ENCODE measurements at places on chromosomes 7 and 10.
A peak's percentile ranks its signal among the peaks of the same experiment; 100 is the strongest.

DNA sequence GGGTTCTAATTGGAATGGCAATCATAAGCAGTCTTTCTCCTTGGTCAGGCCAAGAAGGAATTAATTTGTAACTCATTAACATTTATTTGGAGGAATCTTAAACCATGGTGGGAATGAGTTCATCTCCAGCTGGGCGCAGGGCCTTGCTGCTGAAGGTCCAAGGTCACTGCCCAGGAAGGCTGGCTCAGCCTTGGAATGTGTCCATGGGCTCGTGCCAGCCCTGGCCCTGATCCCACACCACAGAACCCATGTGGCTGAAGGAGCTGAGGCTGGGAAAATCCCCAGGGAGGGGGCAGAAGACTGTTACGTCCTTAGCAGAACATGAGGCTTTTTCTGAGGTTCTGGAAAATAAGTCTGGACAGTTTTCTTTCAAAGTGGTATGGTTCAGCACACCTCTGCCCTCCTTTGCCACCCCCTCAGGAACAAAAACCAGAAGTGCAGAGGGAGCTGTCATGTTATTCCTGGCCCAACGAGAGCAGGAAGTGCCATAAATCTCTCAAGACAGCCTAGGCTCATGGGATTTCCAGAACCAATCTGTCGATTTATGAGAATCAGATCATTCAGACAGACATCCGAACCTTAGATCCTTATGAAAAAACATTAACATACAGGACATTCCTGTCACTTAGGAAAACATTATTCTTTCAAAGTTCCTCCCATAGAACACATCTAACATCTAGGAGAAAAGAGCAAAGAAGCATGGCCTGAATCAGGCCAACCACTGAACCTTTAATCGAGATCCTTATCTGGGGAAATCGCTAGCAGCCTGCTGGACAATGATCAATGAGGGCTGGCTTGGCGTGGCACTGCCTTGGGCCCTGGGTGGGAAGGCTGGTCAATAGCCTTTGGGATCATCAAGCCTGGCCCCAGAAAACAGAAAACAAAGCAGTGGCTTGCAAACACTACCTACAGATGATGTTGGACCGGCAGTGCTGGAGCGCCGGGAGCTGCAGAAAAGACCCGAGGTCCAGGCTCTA is 134.3 kb downstream of the TAX1BP1 start:
- DNase-seq, result no peak

DNA sequence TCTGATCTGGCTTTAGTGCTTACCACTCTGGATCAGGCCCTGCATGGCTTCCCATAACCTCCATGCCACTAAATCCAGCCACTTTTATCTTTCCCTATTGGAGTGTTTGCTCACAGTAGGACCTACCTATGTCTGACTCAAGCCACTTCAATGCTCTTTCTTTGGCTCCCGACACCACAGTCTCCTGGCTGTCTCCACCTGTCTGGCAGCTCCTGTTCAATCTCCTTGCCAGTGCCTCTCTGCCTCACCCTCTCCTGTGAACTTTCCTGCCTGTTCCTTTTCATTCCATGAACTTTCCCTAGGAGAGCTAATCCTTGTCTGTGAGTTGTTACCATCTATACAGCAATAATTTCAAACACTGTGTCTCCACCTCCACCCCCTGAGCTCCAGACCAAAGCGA is 82.6 kb upstream of the UCN3 start:
- DNase-seq, result no peak

- DNase-seq, result no peak
Measured at GRCh38 chr7:9718071-9718661, 1255.5 kb upstream of the PHF14 start.

DNA sequence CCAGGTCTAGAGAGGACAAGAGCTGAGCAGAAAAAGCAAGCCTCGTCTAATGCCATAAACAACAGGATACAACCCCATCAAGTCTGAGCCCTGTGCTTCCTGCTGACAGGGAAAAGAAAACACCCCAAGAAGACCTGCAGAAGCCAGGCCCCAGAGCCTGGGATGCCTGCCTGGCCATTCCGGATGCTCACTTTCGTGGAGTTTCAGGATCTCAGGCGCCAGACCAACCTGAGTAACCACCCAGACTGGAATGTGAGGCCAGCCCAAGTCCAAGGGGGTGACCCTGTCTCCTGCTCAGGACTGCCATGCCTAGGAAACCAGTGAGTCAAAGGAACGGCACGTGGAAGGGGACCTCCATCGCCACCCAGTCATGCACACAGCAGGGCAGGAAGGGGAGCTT is 74.3 kb downstream of the PLXNA4 start:
- no peak for DNase-seq

- no peak for DNase-seq
Measured at GRCh38 chr7:23284871-23285270, 14.3 kb upstream of the MALSU1 start.

GRCh38 chr10:77284797-77285196 is 352.8 kb downstream of the KCNMA1 start:
- no peak for DNase-seq

GRCh38 chr10:78049851-78050250 is 16.2 kb downstream of the RPS24 start:
- no peak for DNase-seq

DNA sequence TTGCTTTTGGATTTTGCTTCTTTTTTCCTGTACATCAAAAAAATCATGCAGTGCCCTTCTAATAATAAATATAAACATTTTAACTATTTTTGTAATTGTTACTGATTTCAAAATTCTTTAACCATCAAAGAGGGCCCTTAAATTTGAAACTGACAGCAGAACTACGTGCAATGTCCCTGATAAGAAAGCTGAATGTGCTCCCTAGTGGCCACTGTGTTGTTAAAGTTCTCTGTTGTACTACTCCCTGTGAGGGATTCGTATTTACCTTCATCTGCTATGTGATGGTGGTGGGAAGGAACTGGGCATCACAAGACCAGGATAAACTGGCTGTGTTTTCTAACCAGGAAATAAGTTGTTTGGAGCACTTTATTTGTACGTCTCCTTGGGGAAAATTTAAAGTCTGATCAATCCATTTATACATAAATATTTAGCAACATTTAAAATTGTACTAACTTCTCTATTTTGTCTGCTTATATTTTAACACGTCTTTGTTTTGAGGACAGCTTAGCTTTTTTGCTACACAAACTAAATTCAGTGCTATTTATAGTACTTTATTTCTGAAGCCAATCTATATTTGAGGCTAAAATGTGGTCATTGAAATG is 322.4 kb downstream of the HGF start:
- peak; percentile 79 for DNase-seq

DNA sequence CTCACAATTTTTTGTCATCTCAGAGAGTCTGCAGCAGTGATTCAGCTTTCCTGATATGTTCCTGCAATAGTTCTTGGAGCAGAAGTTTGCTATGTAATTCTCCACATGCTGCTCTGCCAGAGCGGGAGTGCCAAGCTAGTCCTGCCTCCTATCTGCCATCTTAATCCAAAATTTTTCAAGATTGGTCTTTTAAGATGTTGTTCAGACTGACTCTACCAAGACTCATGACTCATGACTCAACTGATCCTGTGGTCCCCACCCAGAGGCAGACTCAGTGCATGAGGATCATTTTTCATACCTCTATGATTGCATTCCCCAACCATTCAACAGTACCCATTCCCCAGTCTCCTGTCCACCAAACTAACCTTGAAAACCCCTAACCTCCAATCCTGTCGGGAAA is 470.8 kb downstream of the INHBA start:
- no peak for DNase-seq

- no peak for DNase-seq
Measured at GRCh38 chr7:99191869-99192596, 15.9 kb downstream of the KPNA7 start.

DNA sequence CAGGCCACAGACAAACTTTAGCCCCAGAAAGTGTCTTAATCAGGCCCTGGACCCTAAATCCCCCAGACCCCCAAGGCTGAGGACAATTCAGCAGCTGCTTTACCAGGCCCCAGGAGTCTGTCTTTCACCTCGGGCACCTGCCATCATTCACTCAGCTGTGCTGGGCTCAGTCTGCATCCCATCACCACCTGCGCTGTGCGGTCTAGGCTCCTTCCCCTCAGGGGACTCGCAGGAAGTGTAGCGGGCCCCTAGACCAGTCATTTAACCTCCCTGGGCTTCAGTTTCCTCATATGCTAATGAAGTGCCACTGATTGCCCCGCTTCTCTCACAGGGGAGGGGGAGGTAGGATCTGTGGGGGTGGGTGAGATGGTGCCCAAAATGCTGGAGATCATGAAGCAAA is 76.4 kb upstream of the ZMIZ1 start:
- DNase-seq, result no peak

DNA sequence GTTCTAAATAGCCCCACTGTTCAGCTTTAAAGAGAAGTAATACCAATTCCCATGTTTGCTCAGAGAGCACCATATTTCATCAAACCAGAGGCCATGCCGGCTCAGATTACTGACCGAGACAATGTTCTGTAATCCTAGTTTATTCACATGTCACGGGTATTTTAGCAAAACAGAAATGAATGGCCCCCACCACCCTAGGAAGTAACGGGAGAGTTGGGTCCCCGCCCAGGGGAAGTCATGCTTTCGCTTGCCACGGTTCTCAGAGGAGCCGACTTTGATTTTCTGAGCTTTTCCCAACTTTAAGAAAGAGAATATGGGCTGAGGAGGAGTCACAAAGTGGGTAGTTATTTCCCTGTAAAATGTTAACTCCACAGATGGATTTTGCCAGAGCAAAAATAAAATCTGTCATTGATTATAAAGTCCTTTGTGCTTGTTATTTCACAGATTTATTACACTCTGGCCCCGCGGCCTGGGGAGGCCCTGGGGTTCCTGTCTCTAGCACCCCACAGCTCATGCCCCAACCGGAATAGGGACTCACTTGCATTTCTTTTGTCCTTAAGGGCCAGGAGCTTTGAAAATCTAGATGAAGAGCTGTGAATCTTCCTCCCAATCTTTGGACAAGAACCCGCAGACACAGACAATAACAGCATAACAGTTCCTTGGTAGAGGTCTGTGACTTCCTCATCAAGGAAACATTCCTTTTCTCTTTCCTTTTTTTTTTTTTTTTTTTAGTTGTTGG is 3.7 kb upstream of the GDF10 start:
- DNase-seq, result no peak

GRCh38 chr10:97498841-97499560 is at the start of gene UBTD1:
TSS of gene UBTD1 (plus strand) at chr10:97498924. CDS start at chr10:97499204, 280 bp downstream.
- peak; percentile 16 for DNase-seq

DNA sequence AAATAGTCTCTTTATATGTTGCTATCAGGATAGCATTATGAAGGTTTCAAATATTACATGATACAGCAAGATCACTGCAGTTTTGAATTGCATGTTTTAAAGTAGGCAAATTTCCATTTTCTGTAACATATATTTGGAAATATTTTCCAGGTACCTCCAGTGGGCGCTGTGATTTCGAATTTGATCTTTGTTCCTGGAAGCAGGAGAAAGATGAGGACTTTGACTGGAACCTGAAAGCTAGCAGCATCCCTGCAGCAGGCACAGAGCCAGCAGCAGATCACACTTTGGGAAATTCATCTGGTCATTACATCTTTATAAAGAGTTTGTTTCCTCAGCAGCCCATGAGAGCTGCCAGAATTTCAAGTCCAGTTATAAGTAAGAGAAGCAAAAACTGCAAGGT is 299.0 kb downstream of the MALRD1 start:
- peak; percentile 1 for DNase-seq

GRCh38 chr10:118979661-118980060 is 49.9 kb upstream of the NANOS1 start:
- no peak for DNase-seq

DNA sequence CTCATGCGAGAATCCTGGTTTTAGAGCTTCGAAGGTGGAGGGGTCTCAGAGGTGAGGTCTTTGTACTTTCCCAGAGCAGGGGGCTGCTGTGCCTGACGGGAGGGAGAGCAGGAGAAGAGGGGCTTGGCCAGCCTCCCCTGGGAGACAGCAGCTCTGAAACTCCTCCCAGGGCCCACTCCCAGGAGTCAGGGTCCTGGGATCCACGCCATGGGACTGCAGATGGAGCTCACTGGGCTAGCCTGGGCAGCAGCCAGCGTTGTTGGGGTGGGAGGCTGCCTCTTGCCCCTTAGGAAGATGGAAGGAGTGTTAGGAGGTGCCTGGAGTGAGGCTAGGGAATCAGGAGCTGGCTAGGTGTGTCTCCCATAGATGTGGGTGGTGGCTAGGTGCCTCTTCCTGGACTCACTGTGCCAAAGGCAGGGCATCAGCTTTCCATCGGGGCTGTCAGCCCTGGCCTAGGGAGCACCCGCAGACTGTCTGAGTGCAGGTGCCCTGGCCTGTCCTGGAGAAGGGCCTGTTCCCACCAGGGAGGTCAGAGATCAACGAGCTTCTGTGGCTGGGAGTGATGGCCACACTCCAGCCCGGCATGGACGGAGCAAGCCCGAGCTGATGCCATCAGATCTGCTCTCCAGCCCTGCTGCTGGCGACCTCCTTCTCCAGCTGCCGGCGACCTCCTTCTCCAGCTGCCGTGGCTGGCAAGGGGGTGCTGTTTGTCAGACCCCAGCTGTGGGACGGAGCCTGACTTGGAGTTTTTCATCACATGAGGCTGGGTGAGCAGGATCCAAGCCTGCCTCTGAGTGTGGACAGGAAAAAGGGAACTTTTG is 111.3 kb downstream of the PTPN20 start:
- no peak for DNase-seq

DNA sequence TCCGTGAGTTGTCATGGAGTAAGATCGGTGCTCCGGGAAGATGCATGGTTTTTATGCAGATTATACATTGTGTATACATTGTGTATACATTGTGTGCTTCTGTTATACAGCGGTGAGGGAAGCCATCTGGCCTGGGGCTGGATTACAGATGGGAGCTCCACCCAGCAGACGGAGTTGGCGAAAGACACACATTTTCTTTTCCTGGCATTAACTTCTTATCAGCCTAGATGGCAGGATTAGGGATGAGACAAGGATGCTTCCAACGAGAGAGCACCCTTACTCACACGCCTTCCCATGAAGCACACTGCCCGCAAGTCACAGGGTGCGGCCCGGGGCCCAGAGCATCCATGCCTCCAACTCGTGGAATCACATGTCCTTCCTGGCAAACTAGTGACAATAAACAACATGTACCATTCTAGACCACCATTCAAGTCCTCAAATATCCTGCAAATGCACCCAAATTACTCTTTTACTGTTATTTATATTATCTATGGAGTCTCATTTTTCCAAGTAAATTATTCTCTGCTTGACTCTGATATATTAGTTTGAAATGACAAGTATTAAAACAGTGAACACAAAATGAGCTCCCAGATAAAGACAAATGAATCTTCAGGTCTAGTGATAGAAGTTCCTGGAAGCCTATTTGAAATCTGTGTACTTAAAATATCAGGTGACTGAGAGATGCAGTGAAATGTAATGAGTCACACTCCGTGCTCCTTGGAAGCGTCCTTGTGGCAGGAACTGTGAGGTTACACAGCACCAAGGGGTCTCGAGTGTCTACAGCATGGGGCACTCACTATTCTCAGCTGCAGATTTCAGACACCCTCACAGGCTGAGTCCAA is 29.8 kb upstream of the PPP2R2D start:
- no peak for DNase-seq

DNA sequence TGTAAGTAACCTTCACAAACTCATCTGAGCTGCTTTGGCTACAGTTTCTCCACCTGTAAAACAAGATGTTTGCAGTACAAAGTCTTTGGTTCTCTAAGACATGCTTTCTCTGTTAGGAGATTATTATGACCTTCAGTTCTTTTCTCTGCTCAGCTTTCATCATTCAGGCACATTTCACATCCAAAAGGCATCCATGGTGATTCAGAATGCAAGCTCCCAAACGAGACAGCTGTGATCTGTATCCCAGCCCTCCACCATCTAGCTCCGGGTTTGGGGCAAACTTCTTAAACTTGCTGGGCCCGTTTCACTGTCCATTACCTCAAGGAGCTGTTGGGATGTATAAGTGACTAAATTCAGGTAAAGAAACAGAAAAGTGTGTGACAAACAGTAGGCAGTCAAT is 95.8 kb upstream of the COL1A2 start:
- DNase-seq, result no peak

All from hematopoietic multipotent progenitor cell treated with erythropoietin and hydrocortisone succinate and interleukin-3 and kit ligand, for 6 days (in vitro differentiated cells).